Hematopoietic multipotent progenitor cell (in vitro differentiated cells): ENCODE measurements at places on chromosomes 12 and 14.

DNA sequence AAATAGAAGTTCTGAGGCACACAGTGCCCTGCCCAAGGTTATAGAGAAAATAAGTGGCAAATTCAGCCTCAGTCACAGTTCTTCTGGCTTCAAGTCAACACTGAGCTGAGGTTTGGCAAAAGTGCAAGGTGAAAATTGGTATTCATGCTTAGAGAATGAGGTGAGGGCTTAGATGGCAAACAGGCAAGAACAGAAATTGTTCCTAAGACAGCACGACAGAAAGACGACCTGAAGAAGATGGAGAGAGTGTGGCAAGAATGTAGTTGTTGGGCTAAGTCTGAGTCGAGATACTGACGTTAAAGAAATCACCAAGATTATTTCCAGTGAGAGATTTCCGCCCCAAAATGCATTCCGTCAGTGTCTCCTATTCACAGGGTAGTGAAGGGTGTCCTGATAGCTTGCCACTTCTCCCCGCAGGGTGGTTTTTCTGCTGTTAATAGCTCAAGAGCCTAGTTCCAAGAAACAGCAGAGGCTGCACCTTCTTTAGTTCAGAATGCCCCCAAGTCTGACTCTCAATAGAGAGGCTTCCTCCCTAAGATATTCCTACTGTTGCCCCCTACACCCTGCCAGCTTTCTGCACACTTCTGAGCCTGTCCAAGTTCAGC is 260.8 kb upstream of the AMIGO2 start:
- DNase-seq, result no peak

GRCh38 chr14:21090194-21090939 is 8.1 kb downstream of the ZNF219 start:
- peak; percentile 63 for DNase-seq

DNA sequence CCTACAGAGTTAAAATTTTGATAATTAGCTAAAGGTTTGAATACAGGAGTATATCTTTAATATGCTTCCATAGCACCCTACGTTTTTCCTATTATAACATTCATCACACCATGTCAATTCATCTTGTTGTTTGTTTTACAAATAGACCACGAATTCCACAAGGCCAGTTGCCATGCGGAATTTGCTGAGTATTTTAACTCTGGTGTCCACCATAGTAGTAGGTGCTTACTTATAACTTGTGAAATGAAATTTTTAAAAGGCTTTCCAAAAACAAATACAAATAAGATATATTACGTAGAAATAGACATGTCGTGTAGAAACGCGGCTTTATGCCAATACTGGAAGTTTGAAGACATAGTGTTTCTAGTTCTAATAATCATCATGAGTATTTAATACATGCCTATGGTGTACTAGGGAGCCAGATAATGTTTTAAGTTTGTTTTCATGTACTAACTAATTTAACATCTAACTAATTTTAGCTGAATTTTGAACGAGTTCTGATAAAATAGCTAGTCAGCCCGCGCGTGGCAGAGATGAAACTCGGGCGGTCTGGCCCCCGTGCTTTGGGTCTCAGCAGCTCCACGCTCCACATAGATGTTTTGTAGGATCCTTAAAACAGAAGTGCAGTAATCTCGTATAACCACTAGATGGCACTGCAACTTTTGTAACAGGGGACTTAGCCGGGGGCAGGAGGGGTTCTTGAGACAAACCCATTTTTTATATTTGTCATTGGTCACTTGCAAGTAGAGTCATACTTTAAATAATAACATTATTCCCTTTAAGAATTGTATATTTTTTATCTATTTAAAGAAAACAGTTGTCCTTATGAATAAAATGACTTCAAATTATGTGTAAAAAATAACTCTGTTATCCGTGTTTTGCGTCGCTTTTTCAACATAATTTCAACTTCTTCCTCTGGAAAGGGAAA is 10.2 kb downstream of the CD69 start:
- DNase-seq, result peak; percentile 82

GRCh38 chr12:109448272-109448671 is 28.8 kb downstream of the KCTD10 start:
- DNase-seq, result no peak

DNA sequence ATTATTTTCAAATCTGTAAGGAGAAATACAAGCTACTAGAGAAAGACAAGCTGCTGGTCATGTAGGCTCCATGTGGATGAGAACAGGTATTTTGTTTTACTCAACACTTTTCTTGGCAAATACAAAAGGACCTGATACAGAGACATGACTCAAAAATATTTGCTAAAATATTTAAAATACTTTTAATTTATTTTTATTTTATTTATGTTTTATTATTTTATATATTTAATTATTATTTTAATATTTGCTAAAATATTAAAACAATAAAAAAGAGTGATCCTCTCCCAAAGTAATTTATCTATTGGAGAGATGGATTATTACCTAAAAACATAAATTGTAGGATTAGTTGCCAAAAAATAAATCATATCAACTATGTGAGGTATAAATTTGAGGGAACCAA is 808.9 kb upstream of the SEL1L start:
- DNase-seq, result no peak

GRCh38 chr14:67987606-67988005 is 168.0 kb downstream of the RAD51B start:
- peak; percentile 92 for DNase-seq

DNA sequence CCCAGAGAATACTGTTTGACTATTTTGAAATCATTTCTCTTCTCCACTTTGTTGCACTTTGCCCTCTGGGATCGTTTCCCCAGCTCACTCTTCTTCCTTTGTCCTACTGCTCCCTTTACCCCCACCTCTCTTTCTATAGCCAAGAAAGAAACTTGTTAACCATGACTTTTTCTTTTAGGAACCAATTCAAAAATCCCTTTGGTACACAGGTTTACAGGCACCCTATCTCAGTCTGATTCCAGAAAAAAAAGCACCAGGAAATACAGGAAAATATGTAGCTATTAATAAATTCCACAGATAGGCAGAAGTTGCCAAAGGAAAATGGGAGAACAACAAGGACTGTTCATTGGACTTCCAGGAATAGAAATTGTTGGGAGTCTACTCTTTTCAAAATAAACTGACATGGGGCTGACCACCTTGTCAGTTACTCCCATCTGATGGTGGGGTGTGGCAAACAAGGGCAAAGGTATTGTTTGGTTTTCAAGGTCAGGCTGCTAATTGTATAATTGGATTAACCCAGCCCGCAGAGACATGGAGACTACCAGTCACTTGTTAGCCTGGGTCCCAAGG is 82.4 kb downstream of the CRADD start:
- no peak for DNase-seq

DNA sequence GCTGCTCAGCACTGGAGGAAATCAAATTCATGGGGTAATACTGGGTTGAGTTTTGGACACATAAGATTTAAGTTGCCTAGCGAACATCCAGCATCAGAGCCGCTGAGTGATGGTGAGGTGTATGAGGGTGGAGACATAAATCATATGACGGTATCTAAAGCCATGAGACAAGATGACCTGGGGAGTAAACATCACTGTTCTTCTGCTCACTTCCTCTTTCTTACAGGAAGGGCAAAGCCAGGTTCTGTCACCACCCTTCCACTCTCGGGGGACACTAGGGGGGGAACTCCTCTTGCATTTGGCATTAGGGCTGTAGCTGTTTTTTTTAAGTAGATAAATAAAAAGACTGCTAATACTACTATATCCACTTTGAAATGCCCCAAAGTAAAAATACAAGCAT is 24.0 kb downstream of the PRDM4 start:
- DNase-seq, result no peak

GRCh38 chr14:100067481-100067880 is 2.3 kb downstream of the EVL start:
- no peak for DNase-seq

GRCh38 chr12:3236345-3237187 is 159.4 kb downstream of the TSPAN9 start:
- no peak for DNase-seq

GRCh38 chr12:103973909-103974308 is 8.2 kb downstream of the TDG start:
- DNase-seq, result no peak

DNA sequence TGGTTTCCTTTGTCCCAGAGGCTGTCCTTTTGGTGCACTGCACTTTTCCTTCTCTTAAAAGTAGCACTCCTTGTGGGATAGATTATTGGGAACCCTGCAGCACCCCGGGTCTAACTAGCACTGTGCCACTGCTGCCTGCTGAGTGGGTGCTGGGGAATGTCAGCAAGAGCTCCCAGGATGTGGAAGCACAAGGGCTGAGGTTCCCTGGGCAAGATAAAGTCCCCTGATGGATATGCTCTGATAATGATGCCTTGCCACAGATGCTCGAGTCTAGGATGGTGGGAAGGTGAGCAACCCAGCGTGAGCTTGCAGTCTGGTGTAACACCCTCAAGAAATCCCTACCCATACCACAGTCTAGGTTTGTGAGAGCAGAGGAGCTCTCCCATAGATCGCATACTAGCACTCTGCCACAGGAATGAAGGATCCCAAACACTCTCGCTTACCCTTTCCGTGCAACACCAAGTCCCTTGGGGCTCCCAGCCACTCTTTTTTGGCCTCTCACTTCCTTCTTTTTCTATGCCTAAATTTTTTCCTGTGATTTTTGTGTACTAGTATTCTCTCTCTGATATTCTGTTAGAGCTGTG is 32.6 kb downstream of the USP15 start:
- no peak for DNase-seq

DNA sequence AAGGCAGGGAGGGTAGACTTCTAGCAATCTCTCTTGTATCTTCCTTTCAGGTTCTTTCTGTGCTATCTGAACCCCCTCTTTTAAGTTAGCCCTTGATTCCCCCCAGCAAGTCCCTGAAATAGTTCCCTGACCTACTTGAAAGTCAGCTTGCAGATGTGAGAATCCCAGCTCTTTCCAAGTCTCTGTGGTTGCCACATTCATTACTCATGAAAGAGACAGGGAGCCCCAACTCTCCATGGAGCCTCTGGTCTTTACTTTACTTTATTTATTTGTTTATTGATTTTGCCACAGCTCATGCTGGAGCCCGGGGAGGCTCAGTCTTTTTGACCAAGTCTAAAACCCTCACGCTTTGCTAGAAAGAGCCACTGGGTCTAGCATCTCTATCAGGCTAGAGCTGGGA is 193.6 kb upstream of the FAR2 start:
- DNase-seq, result no peak

DNA sequence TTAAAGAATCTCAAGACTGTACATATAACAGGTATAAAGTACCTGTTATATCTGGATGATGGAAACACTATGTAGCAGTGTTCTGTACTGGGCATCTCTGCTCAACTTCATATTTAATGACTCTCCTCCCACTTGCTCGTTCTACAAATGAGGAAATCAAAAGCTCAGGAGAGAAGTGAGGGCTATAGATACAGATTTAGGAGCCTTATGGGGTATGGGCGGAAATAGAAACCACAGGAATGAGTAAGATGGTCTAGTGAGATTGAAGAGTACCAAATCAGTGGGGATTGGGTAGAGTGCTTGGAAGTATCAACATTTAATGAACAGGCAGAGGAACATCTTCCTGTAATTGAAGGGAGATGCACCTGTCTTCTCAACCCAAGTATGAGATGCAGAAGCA is 23.8 kb upstream of the POLR3B start:
- no peak for DNase-seq
